ENCODE measurements at places on chromosomes 7 and 10.

DNA sequence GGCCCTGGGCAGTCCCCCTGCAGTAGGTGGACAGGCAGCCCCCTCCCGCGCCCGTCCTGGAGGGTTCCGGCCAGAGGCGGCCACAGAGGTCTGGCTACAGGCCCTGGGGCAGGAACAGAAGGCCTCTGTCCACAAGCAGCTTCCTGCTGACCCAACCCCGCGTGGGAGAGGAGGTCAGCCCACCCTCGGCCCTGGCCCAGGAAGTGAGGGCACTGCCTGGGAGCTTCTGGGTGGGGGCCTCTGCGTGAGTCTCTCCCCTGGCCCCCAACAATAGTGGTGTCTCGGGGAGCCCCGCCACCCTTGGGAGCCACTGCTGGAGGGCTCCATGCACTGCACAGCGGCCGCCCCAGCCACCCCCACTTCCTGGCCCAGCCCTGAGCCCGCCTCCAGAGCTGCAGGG, 4.7 kb downstream of the MICALL2 start:
- H3K4me3 ChIP-seq, result no peak overlapping the region
- H3K36me3 ChIP-seq, result no peaks in the 10 kb centered on the region
- no peak overlapping the region for H3K27ac ChIP-seq
- no peak for DNase-seq
- H3K27me3 ChIP-seq, result no peaks in the 10 kb centered on the region
- peaks cover 3% of the 10 kb centered on the region for H3K4me1 ChIP-seq

- H3K4me1 ChIP-seq, result peaks cover 7% of the 10 kb centered on the region
- no peak for DNase-seq
- H3K27me3 ChIP-seq, result no peaks in the 10 kb centered on the region
- H3K4me3 ChIP-seq, result no peak overlapping the region
These were observed 62.0 kb downstream of the PARP12 start for GRCh38 chr7:140000666-140001268.

DNA sequence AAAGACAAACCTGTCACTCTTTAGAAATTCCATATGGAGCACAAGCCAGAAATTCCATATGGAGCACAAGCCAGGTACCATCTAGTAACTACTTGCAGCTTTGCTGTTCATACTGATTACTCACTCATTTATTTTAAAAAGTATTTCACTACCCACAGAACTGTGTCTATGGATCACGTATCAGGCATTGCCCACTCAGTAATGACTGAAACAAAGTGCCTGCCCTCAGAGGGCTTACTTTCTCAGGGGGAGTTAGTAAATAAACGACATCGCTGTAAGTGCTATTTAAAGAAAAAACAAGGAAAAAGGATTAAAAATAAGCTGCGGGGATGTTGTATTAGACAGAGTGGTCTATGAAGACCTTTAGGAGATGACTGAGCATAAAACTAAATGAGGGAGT, 170.9 kb downstream of the GALNT11 start:
- no peak overlapping the region for H3K4me3 ChIP-seq
- DNase-seq, result no peak
- H3K27me3 ChIP-seq, result no peaks in the 10 kb centered on the region
- H3K36me3 ChIP-seq, result peaks cover 13% of the 10 kb centered on the region
- peaks cover 9% of the 10 kb centered on the region for H3K4me1 ChIP-seq

- DNase-seq, result no peak
- H3K4me3 ChIP-seq, result peak overlapping the region; percentile 63
- H3K4me1 ChIP-seq, result peaks cover 53% of the 10 kb centered on the region
- peak overlapping the region; percentile 34 for H3K27ac ChIP-seq
- peaks cover 18% of the 10 kb centered on the region for H3K36me3 ChIP-seq
These were observed 3.8 kb downstream of the NUDCD3 start for GRCh38 chr7:44486693-44487092.

DNA sequence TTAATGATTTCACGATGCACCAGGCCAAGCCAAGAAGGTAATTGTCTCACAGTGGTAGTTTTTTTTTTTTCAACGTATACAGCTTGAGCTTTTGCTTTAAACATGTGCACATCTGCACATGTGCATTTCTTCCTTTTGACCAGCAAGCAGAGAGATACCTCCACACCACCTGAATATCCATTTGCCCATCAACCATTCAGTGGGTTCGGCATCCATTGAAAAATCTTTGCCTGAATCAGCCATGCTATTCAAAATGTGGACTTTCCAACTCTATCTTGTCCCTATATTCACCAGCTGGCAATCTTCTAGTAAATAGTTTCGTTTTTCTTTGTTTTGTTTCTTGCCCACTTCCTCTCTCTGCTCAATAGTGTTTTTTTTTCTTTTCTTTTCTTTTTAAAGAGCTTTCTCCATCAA, 7.7 kb upstream of the TRA2A start:
- H3K4me3 ChIP-seq, result peak overlapping the region; percentile 84
- peaks cover 4% of the 10 kb centered on the region for H3K36me3 ChIP-seq
- peaks cover 14% of the 10 kb centered on the region for H3K4me1 ChIP-seq

DNA sequence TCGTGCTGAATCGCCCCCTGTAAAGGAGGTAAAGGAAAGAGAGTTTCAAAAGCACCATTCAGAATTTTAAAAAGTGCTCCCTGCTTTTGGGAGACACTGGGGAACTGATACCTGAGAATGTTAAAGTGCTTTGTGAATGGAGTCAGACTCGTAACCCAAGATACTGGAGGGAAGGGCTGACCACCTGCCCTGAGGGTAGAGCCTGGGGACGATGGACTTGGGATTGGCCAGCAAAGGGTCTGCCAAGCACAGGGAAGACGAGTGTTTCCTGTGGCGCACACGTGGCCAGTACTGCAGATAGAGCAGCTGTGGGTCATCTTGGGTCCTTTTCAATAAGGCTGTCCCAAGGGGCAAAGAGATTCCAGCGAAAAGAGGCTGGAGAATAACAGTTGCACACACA, 1284.1 kb upstream of the AUTS2 start:
- H3K27me3 ChIP-seq, result no peaks in the 10 kb centered on the region
- H3K4me3 ChIP-seq, result no peak overlapping the region
- H3K4me1 ChIP-seq, result no peaks in the 10 kb centered on the region
- H3K36me3 ChIP-seq, result no peaks in the 10 kb centered on the region
- DNase-seq, result no peak

DNA sequence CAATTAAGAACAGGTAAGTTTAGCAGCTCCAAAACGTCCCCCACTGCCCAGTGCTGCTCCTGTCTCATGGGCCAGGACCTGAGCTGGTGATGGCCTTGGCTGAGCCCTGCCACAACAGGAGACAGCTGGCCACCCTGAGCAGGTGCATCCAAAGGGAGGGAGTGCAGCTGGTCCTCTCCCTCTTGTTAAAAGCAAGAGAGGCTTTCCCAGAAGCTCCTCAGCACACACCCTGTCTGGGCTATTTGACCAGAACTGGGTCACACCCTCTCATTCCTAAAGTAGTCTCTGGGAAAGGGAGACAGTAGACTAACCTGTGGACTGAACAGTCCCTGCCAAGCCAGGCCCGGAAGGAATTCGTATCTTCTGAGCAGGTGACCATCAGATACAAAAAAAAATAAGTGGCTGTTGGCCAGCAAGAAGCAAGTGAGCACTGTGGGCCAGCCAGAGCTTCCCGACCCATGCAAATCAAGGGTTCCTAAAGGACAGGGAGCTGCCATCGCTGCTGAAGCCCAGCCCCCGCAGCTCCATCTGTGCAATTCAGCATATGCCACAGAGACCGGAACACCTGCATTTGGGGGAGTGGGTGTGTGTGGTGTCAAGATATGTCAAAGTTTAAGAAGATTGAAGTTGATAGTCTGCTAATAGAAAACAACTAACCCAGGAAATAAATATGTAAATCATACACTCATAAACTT, 2.1 kb upstream of the TMEM72 start:
- H3K27ac ChIP-seq, result no peak overlapping the region
- H3K4me3 ChIP-seq, result no peak overlapping the region
- no peak for DNase-seq
- H3K36me3 ChIP-seq, result no peaks in the 10 kb centered on the region
- H3K27me3 ChIP-seq, result peaks cover 15% of the 10 kb centered on the region

- H3K4me3 ChIP-seq, result no peak overlapping the region
- peaks cover 47% of the 10 kb centered on the region for H3K27me3 ChIP-seq
- peaks cover 6% of the 10 kb centered on the region for H3K36me3 ChIP-seq
- no peak overlapping the region for H3K27ac ChIP-seq
- H3K4me1 ChIP-seq, result peaks cover 5% of the 10 kb centered on the region
These were observed 167.3 kb downstream of the EGFR start for GRCh38 chr7:55185941-55186609.
